ENCODE measurements at places on chromosomes 11 and 22.

- no peak for DNase-seq
Observed at GRCh38 chr11:116994195-116994594, 104.0 kb downstream of the SIK3 start.

GRCh38 chr11:7874056-7874455 lies 57.0 kb downstream of the OR10A6 start:
- DNase-seq, result no peak

GRCh38 chr11:2166091-2166851 lies 5.3 kb upstream of the INS start:
- DNase-seq, result peak; percentile 29

DNA sequence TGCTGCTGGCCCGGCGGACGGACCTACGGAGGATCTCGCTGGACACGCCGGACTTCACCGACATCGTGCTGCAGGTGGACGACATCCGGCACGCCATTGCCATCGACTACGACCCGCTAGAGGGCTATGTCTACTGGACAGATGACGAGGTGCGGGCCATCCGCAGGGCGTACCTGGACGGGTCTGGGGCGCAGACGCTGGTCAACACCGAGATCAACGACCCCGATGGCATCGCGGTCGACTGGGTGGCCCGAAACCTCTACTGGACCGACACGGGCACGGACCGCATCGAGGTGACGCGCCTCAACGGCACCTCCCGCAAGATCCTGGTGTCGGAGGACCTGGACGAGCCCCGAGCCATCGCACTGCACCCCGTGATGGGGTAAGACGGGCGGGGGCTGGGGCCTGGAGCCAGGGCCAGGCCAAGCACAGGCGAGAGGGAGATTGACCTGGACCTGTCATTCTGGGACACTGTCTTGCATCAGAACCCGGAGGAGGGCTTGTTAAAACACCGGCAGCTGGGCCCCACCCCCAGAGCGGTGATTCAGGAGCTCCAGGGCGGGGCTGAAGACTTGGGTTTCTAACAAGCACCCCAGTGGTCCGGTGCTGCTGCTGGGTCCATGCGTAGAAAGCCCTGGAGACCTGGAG lies 74.1 kb downstream of the LRP5 start:
- no peak for DNase-seq

GRCh38 chr11:73415854-73416615 lies 39.8 kb downstream of the RELT start:
- DNase-seq, result no peak

GRCh38 chr11:113778111-113778910 lies 1.3 kb upstream of the CLDN25 start:
- DNase-seq, result no peak

GRCh38 chr11:12531681-12532080 lies 142.5 kb upstream of the TEAD1 start:
- no peak for DNase-seq

DNA sequence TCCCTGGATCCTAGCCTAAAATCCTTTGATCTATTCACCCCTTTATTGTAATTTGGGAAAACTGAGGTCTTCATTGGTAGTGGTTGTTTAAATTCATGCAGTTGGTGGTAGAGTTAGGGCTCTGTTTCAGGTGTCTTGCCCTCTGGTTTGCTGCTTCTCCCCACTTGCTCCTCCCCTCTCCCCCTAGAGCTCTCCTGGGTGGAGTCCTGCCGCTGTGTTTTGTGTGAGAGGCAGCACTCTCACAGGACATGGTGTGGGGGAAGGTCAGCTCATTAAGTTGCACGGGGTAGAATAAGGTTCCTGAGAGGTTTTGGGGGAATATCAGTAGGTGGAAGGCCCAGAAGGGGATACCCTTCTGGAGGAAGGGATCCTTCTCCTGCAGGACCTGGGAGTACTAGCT lies 98.1 kb upstream of the NECTIN1 start:
- no peak for DNase-seq

DNA sequence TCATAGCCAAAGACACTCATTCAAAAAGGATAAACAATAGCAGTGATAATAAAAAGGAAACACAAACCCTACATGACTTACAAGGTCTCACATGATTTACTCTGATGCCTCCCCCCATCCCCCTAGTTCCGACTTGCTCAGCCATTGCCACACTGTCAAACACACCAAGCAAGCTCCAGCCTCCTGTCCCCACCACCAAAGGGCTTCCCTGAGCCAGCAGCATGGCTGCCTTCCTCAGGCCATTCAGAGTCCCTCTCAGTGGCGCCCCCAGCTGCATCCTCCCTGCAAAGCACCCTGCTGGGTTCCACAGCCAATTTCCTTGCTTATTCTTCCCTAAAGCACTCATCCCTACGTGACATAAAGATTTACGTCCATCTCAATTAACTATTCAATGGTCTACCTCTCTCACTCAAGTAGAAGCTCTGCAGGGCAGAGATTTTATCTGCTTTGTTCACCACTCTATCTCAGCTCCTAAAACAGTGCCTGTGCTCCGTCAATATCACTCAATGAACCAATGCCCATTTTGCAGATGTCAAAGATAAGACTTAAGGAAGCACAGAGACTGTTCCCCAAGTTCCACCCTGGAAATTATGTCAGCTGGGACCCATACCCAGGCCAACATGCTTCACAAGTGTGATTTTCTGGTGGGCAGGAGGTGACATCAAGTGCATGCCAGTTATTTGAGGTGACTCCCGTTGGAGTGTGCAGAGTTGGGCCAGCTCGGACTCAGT lies 106.9 kb downstream of the SYN3 start:
- no peak for DNase-seq

DNA sequence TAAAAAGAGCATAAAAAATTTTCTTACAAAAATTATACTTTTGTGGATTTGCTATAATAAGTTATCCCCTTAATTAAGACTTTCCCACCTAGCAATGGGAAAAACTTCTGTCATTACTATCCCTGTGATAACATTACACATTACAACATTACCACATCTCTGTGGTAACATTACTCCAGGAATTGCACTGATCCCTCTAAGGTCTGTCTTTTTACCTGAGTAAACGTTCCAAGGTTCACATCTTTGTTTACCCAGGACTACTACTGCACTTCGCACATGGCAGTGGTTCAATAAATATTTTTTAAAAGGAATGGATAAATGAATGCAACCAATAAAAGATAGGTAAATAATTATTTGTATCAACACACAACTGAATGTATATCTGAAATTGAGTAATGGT lies 92.4 kb upstream of the NOX4 start:
- no peak for DNase-seq

DNA sequence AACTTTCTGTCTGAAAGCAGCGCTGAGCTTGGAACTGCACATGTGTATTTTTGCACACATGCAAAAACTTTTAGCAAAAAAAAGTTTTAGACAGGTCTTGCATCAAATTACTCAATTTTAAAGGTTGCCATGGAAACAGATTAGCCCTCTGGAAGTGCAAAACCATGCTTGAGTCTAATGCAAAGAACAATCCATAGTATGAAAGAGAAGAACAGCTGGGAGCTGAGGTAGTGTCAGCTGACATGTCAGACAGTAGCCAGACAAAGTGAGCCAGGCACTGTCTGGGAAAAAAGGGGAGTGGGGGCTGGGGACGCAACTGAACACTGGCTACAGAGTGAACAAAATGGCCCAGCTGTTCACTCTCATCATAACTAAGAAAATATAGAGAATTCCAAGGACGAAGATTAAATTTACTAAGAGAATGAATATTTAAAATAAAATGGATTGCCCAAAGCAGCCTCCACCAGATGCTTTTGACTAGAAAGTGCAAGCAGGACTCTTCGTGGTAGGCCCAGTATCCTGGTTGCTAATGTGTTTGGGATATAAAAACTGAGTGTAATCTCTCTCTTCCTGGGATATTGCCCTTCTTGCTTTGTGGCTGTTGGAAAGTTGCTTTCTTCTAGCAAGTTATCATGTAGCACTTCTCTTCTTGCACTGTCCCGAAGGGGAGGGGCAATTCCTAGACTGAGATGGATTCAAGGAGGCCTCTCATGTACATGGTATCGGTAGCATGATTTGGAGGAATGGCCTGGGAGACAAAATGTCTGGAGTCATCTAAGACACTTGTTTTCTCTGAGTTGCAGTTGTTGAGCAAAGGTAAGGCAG lies 434.1 kb upstream of the FAT3 start:
- DNase-seq, result no peak

- no peak for DNase-seq
Observed at GRCh38 chr11:106395716-106396349, 318.4 kb downstream of the AASDHPPT start.

DNA sequence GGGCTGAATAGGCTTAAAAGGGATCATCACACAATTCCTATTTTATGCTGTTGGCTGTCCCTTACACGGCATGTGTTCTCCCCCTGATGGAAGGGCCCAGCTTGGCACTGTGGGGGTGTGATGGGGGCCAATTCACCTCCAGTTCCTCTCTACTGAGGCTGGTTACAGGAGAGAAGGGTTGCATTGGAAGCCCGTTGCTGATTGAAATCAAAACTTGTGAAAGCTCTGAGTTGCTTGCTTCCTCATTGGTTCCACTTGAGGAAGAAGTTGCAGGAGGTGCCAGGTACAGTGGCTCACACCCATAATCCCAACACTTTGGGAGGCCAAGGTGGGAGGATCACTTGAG lies 13.3 kb upstream of the PRG2 start:
- no peak for DNase-seq

DNA sequence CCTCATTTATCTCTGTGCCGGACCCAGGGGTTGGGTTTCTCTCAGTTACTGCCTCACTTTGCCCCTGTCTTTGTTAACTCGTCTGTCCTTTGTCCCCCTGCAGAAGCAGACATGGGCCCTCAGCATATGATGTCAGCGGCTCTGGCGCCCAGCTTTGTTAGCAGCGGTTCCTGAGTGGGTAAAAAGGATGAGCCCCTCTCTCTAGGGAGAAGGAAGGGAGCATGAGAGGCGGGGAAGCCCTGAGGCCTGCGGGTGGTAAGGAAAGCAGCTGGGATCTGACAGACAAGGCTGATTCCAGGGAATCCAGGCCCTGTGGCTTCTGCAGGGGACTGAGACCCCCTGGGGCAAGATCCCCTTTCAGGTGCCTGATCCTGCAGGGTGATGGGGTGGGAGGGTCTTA lies 51.7 kb downstream of the MCM5 start:
- DNase-seq, result no peak

DNA sequence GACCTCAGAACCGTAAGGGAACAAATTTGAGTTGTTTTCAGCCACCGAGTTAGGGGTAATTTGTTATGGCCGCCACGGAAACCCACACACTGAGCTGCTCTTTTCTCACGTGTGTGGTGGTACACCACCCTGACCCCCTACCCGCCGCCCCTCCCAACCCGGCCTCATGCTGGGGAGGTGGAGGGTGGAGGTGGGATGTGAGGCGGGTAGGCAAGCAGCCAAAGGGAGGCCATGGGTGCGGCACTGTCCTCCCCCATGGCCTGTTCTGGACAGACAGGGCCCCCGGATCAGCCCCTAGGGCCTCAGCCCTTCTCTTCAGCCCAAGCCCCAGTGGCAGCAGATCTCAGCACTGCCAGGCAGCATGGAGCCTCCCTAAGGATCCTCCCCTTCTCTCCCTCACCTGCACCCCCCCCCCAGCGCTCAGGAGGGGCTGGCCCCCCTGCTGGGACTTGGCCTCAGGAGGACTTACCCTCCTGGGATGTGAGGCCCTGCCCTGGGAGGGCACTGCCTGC lies 7.9 kb downstream of the PRR5 start:
- peak; percentile 51 for DNase-seq

DNA sequence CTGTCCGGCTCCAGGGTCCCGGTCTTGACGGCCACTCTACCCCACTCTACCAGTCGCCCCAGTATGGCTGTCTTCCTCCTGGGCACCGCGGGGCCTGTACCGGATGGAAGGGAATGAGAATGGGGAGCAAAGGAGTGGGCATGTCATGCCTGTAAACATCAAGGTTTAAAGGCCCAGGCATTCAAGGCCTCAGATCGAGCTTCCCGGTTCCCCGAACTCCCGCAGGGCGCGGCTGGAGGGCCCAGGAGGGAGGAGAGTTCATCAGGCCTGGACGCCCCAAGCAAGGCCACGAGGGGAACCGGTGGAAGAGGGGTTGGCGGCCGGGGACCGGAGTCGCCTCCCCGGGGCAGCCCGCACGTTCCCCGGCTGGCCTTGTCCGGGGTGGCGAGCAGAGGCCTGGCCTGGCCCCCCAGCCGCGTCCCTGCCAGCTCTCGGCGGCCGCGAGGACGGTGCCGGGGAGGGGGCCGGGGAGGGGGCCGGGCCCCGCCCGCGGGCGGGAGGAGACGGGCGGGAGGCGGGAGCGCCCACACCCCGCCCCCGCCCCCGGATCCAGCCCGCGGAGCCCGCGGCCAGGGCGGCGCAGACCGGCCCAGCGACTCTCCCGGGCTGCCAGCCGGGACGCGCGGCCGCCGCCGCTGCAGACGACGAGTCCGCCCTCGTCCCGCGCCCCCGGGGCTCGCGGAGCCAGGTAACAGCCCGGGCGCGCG lies at the start of gene CDC42EP1:
Gene CDC42EP1, plus strand, starts transcription at position 580 of the 707 bp plus-strand sequence. CDS start 5,870 bp downstream, outside the sequence.
- no peak for DNase-seq

GRCh38 chr11:76630600-76631281 lies 39.8 kb downstream of the LRRC32 start:
- DNase-seq, result no peak

GRCh38 chr11:206526-207207 lies 532 bp downstream of the BET1L start:
- no peak for DNase-seq

- DNase-seq, result no peak
Observed at GRCh38 chr22:45649809-45650208, 21.8 kb upstream of the ATXN10 start.

DNA sequence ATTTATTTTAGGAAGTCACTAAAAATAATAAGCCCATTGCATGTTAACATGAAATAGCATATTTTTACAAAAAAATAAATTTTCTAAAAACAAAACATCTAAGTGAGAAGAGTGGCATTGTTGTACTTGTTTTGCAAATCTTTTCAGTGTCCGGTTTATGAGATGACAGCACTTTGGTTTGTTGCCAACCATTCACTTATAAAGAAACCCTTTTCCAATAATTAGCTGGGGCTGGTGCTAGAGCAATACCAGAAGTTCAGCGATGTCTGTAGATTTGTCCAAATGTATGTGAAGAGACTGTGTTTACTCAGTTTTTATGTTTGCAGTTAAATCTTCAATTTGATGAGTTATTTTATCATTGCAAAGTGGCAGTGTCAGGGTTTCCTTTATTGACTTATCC lies 22.1 kb upstream of the KRTAP5-7 start:
- no peak for DNase-seq

GRCh38 chr22:17964643-17965042 lies 59.7 kb downstream of the MICAL3 start:
- DNase-seq, result no peak

DNA sequence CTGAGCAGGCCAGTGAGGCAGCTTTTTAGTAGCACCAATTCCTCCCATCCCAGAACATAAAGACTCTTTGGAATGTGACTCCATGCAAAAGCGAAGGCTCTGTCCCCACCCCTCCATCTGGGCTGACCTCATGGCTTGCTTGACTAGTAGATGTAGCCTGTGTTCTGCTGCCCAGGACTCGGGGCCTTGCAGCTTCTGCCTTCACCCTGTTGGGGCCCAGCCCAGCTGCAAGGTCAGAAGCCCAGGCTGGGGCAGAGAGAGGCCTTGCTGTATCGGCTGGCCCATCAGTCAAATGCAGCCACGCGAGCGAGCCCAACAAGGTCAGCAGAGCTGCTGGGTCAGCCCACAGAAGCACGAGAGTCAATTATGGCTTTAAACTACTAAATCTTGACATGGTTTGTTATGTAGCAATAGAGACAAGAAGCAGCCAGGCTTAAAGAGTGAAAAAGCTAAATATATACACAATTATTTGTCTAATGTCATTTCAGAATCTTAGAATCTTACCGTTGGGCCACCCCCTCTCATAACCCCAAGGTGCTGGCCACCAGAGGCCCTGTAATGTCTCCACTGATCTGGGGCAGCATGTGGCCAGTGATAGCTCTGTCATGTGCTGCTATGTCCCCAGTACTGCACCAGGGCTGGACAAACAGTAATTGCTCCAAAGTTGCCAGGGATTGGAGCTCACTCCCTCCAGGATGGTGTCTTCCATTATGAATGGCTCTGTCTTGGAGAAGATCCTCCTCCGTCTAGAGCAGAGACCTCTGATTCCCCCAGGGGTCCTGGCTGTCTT lies 10.4 kb upstream of the WNT11 start:
- DNase-seq, result no peak
